ENCODE measurements at places on chromosomes 13 and 19.

- DNase-seq = no peak
These were observed at the start of gene PEAK3 for GRCh38 chr19:2282062-2282861. PEAK3 (minus strand) TSS chr19:2282175; CDS start chr19:2280931, 1,244 bp downstream.

DNA sequence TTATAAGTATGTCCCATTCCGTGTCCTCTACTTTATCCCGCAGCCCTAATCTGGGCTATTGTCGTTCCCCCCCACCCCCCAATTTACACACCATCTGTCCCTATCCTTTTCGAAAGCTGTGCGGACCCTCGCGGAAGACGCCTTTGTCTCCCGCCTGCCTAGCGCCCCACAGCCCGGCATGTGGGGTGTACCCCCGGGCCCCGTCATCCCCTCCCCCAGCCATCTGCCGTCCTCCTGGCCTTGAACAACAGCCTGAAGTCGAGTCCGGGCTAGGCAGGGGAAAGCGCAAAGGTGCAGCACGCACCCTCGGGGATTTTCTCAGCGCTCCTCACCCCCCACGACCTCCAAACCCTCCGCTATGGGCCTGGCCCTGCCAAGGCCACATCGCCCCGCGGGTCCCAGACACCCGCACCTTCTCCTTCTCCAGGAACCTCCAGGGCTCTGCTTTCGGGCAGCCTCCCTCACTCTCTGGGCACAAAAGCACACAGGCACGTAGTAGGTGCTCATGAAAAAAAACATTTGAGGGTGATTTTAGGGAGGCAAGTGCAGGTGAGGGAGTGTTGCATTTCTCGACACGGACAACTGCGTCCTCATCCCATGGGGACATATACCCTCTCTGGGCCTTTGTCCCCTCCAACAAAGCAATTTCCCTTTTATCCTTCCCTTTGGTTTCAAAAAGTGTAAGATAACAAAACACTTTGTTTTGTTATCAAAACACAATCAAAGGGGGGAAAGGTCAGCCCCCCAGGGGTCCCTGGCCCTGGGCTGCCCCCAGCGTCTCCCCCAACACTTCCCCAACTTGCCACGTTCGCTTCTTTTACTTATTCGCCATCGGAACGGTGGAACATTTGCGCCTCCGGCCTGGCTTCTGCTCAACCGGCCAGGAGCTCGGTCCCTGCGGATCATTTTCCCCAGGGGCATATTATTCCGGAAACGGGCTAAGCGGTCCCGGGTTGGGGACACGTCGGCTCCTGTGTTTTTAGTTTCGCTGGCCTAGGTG, 16.4 kb downstream of the CCDC124 start:
- DNase-seq = no peak

DNA sequence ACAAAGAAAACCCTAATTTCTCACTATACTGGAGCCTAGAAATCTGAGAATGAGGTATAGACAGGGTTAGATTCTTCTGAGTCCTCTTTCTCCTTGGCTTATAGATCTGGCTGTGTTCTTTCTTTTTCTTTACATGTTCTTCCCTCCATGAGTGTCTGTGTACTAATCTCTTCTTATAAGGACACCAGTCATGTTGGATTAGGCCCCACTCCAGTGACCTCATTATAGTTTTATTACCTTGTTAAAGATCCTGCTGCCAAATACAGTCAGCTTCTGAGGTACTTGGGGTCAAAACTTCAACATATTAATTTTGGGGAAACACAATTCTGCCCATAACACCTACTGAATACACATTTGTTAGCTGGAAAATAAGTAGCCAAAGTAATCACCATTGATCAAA, 302.6 kb downstream of the PCDH9 start:
- no peak for DNase-seq

DNA sequence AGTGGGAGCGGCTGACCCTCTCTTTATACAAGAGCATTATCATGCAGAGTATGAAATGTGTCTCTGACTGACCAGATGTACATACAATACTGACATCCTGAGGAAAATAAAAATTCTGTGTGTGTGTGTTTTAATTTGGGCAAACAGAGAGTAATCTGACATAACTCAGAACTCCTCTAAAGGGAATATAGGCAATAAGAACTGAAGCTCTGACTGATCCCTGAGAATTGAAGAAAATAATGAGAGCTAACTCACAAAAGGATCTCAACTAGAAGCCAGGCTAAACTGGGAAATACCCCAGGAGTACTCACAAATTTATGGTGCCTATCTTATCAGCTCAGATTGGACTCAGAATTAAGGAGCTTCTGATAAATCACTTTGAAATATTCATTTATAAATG, 539.9 kb downstream of the OLFM4 start:
- no peak for DNase-seq

DNA sequence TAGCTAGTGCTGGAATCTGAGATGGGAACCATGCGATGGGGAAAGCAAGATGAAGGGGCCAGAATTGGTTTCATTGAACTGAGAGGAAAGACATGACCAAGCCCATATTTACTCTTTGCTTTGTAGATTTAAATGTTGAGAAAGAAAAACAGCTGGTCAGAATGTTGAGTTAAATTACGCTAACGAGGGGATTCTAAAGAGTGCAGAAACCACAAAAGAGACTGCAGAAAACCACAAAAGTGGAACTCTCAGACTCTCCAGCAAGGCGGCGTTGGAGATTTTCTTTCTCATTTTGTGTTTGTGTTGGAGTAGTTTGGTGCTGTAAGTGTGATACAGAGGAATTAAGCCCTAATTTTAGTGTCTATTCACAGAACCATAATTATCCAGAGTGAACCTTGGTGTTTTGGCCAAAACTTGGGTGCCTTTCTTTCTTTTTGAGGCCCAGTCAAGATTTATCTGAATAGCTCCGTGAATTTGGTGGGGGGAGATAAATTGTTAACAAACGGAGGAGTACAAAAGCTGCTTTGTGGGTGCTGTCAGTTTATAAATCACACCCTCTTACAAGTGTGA, 26.3 kb downstream of the SAE1 start:
- no peak for DNase-seq

DNA sequence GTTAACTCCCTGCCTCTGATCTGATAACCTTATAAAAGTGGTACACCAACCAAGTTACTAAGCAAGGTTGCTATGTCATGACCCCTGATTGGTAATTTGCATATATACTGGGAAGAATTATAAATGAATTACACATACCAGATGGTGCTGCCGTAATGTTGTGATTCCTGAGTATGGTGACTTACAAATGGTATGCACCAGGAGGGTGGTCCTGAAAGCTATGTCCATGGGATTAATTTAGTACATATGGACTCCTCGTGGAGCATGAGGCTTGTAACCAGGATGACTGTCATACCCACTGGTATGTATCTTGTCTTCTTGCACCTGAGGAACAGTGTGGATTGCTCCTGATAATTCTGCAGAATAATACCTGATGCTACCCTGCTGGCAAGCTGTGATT, 240.6 kb downstream of the GPC6 start:
- DNase-seq = no peak

GRCh38 chr13:33176526-33176925, 109.0 kb downstream of the STARD13 start:
- no peak for DNase-seq

GRCh38 chr13:30696278-30697176, 38.8 kb upstream of the ALOX5AP start:
- no peak for DNase-seq

DNA sequence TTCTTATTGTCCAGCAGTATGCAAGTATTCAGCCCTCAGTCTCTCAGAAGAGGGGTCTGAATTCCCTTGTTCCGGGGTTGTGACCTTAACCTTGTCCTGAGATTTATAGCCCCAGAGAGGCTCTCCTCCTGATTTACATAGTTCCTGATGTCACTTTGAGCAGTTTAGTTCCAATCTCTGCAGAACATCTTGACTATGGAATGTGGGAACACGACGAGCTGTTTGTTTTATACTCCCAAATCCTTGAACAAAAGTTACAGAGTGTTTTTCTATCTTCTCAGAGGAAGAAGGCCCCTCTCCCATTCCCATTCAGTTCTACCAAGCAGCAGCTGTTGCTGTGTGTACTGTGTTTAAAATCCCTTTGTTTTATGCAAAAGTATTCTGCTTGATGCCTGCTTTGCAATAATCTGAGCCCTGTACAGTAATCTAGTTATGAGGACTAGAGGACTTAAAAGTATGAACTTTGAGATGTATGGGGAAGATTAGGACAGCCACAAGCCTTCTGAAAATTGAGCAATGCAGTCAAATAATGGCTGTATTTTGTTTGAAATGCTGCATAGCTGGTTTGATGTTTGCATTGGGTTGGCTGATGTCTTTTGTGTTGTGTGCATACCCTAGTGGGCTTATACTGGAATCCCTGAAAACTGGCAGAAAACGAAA, 74.7 kb downstream of the KL start:
- DNase-seq = no peak

DNA sequence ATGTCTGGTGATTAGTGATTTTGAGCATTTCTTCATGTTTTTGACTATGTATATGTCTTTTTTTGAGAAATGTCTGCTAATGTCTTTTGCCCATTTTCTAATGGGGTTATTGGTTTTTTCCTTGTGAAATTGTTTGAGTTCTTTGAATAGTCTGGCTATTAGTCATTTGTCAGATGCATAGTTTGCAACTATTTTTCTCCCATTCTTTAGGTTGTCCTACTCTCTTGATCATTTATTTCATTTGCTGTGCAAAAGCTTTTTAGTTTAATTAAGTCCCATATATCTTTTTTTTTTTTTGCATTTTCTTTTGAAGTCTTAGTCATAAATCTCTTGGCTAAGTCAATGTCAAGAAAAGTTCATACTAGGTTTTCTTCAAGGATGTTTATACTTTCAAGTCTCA, 449.8 kb downstream of the DACH1 start:
- DNase-seq = no peak

DNA sequence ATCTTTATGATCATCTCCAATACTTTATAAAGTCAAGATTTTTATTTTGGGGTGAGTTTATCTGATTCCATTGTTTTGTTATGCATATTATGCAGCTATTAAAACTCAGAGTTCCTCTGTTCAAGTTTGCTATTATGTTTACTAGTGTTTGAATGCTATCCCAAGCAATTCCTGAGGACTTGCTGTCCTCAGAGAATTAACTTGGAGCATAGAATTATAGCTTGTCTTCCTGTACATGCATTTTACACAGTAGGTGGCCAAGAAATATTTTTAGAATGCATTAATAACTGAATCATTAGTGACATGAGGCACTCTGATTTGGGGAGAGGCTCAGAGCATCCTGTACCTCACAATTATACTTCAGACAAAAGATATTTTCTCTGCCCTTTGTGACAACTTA, 195.6 kb upstream of the MIR17HG start:
- no peak for DNase-seq

GRCh38 chr13:79401259-79402070, 4.6 kb downstream of the RBM26 start:
- no peak for DNase-seq

GRCh38 chr19:32829345-32829896, 40.1 kb downstream of the SLC7A9 start:
- no peak for DNase-seq

DNA sequence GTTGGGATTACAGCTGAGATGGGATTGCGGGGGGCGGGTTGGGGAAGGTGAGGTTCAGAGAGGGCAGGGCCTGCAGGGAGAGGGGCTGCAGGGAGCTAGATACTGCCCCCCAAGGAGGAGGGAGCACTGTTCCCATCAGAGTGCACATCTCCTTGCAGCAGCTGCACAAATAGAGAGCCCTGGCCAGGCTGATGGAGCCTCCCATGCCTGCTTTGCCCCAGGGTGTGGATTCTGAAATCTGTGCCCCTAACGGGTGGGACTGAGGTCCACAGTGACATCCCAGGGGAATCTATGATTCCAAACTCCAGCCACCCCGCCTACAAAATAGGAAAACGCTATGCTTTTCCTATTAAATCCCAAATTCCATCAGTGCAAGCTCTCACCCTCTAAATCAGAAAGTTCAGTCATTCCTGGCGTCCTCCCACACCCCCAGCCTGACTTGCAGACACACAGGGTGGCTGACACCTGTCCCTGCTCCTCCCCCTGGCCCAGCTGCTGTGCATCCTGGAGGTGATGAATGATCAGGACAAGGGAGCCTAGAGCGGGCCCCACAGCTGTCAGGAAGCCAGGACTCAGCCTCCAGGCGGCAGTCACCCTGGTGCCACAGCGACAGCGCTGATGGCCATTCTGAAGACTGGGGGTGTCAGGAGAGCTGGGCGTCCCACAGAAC, 6.3 kb upstream of the CEACAM21 start:
- no peak for DNase-seq

DNA sequence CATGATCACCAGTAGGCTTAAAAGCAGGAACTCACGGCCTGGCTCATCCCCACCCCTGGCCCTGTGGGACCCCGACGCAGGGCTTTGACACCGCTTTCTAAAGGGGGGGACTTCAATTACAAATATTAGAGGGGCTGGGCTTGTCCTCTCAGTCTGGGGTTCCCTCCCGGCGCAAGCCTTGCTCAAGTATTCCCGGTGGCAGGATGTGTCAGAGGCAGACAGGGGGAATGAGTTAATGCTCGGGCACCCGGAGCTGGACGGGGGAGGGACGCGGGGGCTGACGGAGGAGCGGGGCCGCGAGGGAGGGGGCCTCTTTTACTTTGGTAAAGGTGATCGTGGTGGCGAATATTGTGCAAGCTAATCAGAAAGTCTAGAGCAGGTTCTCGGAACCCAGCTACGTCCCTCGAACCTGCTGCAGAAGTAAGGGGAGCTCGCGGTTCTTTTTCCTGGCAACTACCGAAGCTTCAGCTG, 1.1 kb downstream of the FGF14 start:
- DNase-seq = no peak

DNA sequence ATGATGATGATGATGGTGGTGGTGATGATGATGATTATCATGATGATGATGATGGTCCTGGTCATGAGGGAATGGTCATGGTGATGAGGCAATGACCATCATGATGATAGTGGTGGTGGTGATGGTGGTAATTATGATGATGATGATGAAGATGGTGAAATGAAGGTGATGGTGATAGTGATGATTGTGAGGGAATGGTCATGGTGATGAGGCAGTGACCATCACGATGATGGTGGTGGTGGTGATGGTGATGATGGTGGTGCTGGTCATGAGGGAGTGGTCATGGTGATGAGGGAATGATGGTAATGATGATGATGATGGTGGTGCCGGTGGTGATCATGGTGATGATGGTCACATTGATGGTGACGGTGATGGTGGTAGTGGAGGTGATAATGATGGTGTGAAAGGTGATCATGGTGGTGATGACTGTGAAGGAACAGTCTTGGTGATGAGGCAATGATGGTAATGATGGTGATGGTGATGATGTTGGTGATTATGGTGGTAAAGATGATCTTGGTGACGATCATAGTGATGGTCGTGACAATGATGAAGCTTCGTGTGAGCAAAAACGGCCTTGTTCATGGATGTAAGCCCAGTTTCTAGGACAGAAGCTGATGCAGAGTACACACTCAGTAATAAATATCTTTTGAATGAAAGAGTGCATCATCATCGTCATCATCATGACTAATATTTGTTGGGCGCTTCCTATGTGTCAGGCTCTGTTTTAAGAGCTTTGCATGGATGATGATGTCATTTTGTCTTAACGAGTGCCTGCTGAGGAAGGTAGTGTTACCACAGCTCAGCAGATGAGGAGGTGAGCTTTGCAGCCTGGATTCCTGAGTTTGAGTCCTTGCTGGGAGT, 17.3 kb downstream of the SBK2 start:
- no peak for DNase-seq

All from epithelial cell of proximal tubule (primary cell).